ENCODE measurements at places on chromosomes 5 and 9.

GRCh38 chr5:60196385-60197113 lies 303.0 kb upstream of the PDE4D start:
- no peak for DNase-seq

DNA sequence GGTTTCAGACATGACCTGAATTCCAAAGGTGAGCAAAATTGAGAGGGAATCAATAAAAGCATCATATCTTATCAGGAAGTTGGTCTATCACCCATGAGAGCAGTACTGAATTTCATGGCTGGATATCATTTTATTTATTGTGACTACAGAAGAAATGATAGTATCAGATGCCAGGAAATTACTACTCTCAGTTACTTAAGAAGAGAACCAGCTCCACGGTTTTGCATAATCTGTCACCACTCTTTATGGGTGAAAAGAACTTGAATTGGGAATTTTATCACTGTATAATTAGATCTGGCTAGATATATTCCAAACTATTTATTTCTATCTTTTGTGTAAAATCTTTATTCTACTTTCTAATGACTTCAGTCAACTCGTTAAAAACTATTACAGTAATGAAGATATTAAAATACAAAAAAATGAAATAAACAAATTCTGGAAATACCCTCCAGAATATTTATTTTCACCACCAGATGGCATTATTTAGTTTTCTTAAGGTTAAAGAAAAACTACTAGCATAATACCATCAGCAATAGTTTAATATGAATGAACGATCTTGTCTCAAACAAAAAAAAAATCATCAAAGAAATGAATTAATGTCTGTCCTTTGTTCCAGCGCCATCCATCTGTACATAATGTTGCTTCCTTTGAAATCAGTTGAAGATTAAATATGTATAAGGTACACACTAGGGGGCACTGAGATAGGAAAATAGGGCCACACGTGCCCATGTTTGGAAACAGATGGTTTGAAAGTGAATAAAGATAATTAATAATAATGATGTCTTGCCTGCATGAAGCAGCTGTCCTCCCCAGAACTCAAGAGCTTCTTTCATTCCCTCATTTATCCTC lies 84.7 kb upstream of the SLCO6A1 start:
- DNase-seq: no peak

DNA sequence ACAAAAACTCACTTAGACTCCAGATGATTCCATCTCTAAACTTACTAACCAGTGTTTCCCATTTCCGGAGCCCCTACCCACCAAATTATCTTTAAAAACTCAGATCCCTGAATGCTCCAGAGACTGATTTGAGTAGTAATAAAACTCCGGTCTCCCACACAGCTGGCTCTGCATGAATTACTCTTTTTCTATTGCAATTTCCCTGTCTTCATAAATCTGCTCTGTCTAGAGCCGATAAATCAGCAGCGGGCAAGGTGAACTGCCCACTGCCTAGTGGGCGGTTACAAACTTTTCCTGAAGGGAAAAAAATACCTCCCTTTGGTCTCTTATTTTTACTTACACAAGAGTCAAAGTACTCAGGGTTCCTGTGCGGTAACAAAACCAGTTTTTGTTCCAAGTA lies 624.4 kb upstream of the RORB start:
- no peak for DNase-seq

DNA sequence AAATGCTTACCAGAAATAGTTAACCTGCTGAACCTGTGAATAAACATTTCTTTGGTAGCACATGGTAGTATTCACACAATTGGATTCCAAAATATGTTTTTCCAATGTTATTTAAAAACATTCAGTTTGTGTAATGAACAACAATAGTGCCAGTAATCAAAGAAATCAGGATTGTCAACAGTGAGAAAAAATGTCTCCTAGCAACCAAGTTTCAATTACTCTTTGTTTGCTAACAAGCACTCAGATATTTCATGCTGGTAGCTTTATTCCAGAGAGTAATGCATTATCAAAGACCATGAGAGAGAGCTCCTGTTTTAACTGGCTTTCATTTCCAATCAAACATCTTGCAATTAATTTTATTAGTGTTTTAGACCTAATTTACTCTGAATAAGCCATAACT lies 768.1 kb upstream of the GRAMD2B start:
- no peak for DNase-seq

DNA sequence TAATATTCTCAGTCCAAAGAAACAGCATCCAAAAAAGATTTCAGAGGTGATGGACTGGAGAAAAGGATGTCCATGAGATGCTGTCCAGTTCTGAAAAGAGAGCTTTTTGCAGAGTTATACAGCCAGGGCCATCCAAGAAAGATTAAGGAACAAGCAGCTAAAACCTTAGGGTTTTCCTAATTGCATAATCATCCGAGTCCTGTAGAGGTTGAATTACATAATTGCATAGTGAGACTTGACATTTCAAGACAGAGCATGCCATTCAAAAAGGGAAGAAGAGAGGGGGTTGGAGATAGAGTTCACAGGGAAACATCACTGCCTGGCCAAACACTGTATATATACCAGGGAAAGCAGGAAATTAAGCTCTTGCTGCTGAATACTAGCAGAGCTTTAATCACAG lies 1729.2 kb upstream of the WWC1 start:
- DNase-seq: no peak

- DNase-seq: no peak
Observed at GRCh38 chr5:152271420-152271819, 133.7 kb downstream of the NMUR2 start.

GRCh38 chr5:21680196-21680595 lies 1172.9 kb downstream of the CDH12 start:
- DNase-seq: no peak

DNA sequence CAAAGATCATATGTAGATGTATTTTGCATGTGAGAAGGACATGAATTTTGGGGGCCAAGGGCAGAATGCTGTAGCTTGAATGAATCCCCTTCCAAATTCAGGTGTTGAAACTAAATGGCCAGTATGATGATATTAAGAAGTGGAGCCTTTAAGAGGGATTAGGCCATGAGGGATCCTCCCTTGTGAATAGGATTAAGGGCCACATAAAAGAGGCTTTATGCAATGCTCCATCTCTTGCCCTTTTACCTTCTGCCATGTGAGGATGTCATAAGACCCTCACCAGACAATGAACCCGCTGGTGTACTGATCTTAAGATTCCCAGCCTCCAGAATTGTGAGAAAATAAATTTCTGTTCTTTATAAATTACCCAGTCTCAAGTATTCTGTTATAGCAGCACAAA lies 206.1 kb downstream of the YTHDC2 start:
- no peak for DNase-seq

GRCh38 chr5:149280124-149280523 lies 8.5 kb downstream of the AFAP1L1 start:
- DNase-seq: no peak

DNA sequence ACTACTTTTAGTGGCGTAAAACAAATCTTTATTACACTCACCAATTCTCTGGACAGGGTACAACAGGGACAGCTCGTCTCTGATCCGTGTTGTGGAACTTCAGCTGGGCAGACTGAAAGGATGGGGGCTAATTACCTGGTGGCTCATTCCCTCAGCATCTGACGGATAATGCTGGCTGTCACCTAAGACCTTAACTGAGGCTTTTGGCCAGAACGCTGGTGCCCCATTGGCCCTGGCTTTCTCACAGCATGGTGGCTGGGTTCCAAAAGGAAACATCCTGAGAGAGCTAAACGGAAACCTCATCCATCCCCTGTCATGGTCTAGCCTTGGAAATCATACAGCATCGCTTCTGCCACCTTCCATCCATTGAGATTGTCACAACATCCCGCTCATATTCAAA lies 62.9 kb downstream of the RAI14 start:
- DNase-seq: no peak

GRCh38 chr5:59559323-59559722 lies 334.2 kb downstream of the PDE4D start:
- no peak for DNase-seq

GRCh38 chr5:131413605-131414559 lies 150.0 kb downstream of the CDC42SE2 start:
- DNase-seq: no peak

DNA sequence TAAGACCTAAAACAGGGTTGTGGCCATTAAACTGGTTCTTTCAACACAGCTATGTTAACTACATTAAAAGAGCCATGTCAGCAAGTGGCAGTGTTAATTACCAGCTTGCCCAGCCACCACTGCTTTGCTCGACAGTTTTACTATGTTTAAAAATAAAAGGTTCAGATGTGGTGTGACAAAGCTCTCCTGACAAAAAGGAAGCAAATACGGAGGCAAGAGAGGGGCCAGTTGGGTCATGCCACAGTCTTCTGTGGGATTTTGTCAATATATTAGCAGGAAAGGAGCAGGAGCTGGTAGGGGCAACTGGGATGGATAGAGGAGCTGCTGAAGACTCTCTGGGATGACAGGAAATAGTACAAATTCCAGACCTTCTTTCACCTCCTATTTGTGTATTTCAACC lies 113.5 kb upstream of the PCA3 start:
- DNase-seq: no peak

GRCh38 chr9:123445116-123445515 lies 89.1 kb downstream of the CRB2 start:
- DNase-seq: no peak

DNA sequence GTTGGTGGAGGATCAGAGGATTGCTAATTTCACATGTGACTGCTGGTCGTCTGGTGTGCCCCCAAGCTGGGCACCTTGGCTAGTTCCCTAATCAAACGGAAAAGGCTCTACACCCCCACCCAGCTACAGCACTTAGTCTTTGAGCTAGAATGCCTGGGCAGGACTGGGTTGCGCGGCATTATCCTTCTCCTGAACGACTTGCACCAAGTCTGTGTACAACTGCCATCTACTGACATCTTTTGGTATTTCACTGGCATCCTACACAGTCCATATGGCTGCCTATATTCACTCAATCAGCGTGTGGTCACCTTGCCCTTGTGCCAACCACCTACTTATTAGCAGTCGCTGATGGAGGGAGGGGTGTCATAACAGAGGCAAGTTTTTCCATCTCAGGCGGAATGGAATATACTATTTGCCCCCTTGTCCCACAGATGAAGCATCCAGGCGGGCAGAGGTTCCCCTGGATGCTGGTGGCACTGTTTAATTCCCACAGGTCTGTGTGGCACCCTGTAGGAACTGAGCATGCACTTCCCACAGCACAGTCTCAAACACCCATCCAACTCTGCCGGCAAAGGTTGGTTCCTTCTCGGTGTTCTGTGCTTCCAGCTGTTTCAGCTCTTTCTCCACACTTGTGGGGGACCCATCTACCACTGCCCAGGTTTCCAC lies 150.1 kb downstream of the OSTF1 start:
- peak; percentile 3 for DNase-seq

- no peak for DNase-seq
Observed at GRCh38 chr5:139181322-139181730, 16.8 kb downstream of the SIL1 start.

DNA sequence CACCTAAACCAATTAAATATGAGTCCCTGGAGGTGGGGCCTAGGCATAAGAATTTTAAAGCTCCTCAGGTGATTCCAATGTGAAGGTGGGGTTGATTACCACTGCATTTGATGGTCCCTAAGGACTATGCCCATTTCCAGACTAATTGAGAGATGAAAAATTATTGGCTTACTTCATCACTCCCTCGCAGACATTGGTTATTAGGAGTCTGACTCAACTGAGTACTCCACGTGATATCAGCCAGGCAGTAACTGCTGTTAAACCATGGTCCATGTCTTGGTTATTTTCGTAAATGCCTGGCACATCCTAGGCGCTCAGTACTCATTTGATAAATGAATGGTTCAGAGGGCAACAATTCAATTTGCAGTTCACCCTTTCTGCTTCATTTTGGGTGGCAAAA lies 54.5 kb downstream of the PUM3 start:
- no peak for DNase-seq

DNA sequence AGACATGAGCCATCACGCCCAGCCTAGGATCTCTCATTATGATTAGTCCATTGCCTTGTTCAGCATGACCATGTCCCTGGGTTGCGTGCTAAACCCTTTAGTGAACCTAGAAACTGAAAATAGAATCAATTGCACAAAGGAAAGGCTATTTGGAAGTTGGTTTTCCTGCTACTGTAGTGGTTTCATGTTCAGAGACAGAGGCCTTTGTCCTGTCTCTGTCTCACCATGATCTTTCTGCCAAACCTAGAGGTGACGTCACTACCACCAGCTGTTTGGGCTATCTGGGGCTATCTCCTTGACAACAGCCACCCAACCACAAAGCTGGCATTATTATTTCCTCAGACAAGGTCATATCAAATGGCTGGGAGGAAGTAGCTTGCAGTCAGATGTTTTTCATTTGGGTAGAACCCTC lies 4.0 kb upstream of the CDK5RAP2 start:
- DNase-seq: peak; percentile 23

- no peak for DNase-seq
Observed at GRCh38 chr9:131743501-131743900, 3.6 kb upstream of the RAPGEF1 start.

GRCh38 chr5:54013556-54014194 lies 296.7 kb downstream of the ARL15 start:
- no peak for DNase-seq

- DNase-seq: no peak
Observed at GRCh38 chr5:148858547-148858946, 32.1 kb downstream of the ADRB2 start.

DNA sequence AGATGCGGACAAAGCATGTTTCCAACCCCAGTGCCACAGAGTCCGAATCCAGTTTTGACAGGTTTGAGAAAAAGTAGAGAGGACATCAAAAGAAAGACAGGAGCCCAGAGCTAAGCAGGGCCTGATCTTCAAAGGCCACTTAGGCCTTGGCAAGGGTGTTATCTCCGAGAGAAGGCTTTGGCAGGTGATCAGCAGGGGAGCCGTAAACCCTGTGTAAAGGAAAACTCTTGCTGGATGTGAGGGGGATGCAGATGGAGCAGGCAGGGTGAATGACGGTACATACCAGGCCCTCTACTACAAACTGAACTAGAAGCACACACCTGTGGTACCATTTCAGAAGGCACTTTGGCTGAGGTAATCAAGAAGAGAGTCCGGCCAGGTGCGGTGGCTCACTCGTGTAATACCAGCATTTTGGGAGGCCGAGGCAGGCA lies 1.4 kb upstream of the HNRNPH1 start:
- no peak for DNase-seq

GRCh38 chr5:143674469-143674786 lies 137.5 kb upstream of the HMHB1 start:
- no peak for DNase-seq

DNA sequence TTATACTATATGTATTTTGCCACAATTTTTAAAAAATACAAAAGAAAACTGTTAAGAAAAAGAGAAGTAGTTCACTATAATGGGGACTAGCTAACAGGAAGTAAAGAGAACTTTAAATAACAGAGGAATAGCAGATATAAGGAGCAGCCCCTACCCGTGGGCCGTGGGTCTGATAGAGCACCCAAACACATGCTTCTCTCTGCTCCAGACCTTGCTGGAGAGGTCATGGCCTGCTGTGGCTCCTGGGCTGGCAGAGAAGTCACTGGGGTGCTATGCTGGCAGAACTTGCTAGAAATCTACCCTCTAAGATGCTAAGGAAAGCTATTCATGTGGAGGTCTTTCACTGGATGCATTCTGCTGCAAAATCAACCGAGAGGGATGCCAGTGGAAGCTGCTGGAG lies 10.0 kb upstream of the TNFAIP8 start:
- DNase-seq: no peak

DNA sequence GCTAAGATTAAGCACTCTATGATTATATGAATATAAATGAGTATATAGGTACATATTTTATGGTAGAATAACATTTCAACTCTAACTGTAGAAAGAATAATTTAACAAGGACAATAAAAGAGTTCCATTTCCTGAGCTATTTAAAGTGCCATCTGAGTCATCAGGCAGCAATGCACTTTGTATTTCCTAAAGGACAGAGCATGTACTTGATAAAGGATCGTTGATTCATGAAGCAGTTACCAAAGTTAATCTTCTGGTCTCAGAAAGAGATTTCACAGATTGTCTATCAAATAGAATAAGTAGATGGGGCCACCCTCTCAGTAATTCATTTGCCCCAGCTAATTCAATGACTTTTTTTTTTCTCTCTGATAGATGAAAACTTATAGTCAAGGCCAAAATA lies 747.8 kb downstream of the CDH18 start:
- DNase-seq: no peak

Measured in T-helper 22 cell (primary cell).